Activated CD4-positive, alpha-beta T cell treated with anti-CD3 and anti-CD28 coated beads for 36 hours (primary cell): ENCODE measurements at places on chromosomes 6 and 20. TPM values are rescaled to one million over a fixed set of nuclear protein-coding genes. Genes with fewer than 3 reads are reported as not detected.

DNA sequence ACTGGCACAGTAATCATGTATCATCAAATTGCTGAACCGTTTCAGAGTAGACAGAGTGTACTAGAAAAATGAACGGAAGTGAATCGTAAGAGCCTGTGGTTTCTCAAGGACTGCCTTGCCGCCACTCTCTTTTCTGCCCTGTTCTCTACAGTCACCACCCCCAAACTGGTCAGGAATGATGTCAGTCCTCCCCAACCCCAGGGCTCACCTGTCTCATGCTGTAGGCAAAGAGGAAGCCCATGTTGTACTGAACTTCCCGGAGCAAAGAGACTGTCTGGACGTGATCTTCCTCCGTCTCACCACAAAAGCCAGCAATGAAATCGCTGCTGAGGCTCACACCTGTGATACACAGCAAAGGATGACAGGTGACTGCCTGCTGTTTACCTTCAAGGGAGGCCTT is 31.0 kb downstream of the CDK5RAP1 start:
- peak overlapping the region; percentile 81 for H3K27ac ChIP-seq
- no peaks in the 10 kb centered on the region for H3K27me3 ChIP-seq
- peaks cover 23% of the 10 kb centered on the region for H3K4me1 ChIP-seq

Gene SALL4
- 0.11 TPM for total RNA-seq

Gene COX4I2
- not detected for total RNA-seq

GRCh38 chr20:16844406-16844805 is 96.2 kb downstream of the OTOR start:
- H3K27ac ChIP-seq = no peak overlapping the region
- H3K4me3 ChIP-seq = no peak overlapping the region
- no peak for DNase-seq
- H3K4me1 ChIP-seq = no peaks in the 10 kb centered on the region

GRCh38 chr6:127812985-127813698 is 87.7 kb downstream of the THEMIS start:
- peak overlapping the region; percentile 84 for H3K27ac ChIP-seq
- peaks cover 35% of the 10 kb centered on the region for H3K36me3 ChIP-seq
- peak overlapping the region; percentile 57 for H3K4me3 ChIP-seq
- H3K27me3 ChIP-seq = no peaks in the 10 kb centered on the region
- H3K4me1 ChIP-seq = peaks cover 88% of the 10 kb centered on the region
- peak; percentile 71 for DNase-seq

Gene GABRR1
- not detected for total RNA-seq

GRCh38 chr6:43913375-43914271 is 143.6 kb downstream of the VEGFA start:
- no peak for DNase-seq
- no peaks in the 10 kb centered on the region for H3K36me3 ChIP-seq
- H3K27me3 ChIP-seq = no peaks in the 10 kb centered on the region
- H3K4me1 ChIP-seq = no peaks in the 10 kb centered on the region
- H3K4me3 ChIP-seq = no peak overlapping the region

GRCh38 chr6:13765570-13765969 is 48.8 kb downstream of the MCUR1 start:
- H3K36me3 ChIP-seq = peaks cover 4% of the 10 kb centered on the region
- peaks cover 48% of the 10 kb centered on the region for H3K4me1 ChIP-seq
- H3K4me3 ChIP-seq = no peak overlapping the region
- H3K27ac ChIP-seq = no peak overlapping the region
- H3K27me3 ChIP-seq = no peaks in the 10 kb centered on the region

DNA sequence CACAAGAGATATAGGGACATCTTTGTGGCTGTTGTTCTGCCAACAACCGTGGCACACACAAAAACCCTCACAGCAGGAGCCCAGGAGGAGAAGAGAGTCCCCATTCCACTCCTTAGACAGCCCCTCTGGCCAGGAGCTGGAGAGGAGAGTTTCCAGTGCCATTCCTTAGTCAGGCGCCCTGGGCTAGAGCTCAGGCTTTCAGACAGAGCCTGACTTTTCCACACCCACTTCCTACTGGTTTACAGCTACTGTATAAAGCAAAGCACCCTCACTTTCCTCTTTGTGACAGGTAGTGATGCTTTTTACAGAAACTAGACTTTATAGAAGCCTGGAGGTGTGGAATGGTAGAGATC is 145.9 kb downstream of the SYCP2 start:
- peaks cover 19% of the 10 kb centered on the region for H3K27me3 ChIP-seq
- no peak for DNase-seq
- no peaks in the 10 kb centered on the region for H3K4me1 ChIP-seq
- H3K27ac ChIP-seq = no peak overlapping the region
- no peaks in the 10 kb centered on the region for H3K36me3 ChIP-seq
- no peak overlapping the region for H3K4me3 ChIP-seq

Gene C20orf202
- not detected for total RNA-seq

DNA sequence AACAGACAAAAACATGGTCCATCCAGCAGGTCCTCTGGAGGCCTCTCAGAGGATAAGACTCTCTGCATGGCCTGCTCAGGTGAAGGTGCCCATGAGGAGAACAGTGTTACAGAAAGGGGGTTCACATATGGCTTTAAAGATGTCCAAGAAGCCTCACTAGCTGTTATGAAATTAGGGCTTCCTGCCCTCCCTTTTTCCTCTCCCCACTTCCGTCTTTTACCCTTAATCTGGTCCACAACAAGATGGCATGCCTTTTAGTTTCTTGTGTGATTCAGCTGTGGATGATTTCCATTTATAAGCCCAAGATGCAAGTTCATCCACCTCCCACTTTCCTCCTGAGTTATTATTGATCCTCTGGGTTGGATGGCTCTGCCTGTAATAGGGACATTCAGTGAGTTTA is 14.0 kb downstream of the GCNT2 start:
- no peak overlapping the region for H3K27ac ChIP-seq
- peaks cover 6% of the 10 kb centered on the region for H3K36me3 ChIP-seq
- DNase-seq = no peak
- peaks cover 33% of the 10 kb centered on the region for H3K4me1 ChIP-seq
- no peak overlapping the region for H3K4me3 ChIP-seq

GRCh38 chr6:14713008-14713960 is 532.6 kb upstream of the JARID2 start:
- no peak overlapping the region for H3K4me3 ChIP-seq
- peaks cover 6% of the 10 kb centered on the region for H3K36me3 ChIP-seq
- peaks cover 51% of the 10 kb centered on the region for H3K4me1 ChIP-seq
- DNase-seq = peak; percentile 44

- no peak overlapping the region for H3K27ac ChIP-seq
- H3K27me3 ChIP-seq = no peaks in the 10 kb centered on the region
- H3K4me1 ChIP-seq = no peaks in the 10 kb centered on the region
- H3K4me3 ChIP-seq = no peak overlapping the region
- no peak for DNase-seq
Measured at GRCh38 chr20:60299951-60300350, 341.7 kb downstream of the CDH26 start.

DNA sequence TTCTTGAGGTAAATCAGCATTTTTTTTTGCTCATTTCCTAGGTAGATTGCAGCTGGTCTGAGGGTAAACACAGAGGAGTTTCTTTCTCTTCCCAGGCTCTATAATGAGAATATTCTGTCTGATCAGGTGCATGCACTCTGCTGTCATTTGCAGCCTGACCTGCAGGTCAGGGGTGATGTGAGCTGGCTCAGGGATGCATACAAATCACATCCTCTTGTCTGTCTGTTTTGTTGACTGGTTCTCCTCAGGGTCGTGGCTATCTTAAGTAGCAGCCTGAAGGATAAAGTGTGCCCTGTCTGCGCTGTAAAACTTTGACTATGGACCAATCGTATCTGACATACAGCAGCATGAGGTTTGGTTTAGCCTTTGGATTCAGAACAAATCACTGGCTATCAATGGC is 183.4 kb upstream of the POU3F2 start:
- DNase-seq = no peak
- no peaks in the 10 kb centered on the region for H3K4me1 ChIP-seq
- no peak overlapping the region for H3K4me3 ChIP-seq
- H3K27me3 ChIP-seq = no peaks in the 10 kb centered on the region

DNA sequence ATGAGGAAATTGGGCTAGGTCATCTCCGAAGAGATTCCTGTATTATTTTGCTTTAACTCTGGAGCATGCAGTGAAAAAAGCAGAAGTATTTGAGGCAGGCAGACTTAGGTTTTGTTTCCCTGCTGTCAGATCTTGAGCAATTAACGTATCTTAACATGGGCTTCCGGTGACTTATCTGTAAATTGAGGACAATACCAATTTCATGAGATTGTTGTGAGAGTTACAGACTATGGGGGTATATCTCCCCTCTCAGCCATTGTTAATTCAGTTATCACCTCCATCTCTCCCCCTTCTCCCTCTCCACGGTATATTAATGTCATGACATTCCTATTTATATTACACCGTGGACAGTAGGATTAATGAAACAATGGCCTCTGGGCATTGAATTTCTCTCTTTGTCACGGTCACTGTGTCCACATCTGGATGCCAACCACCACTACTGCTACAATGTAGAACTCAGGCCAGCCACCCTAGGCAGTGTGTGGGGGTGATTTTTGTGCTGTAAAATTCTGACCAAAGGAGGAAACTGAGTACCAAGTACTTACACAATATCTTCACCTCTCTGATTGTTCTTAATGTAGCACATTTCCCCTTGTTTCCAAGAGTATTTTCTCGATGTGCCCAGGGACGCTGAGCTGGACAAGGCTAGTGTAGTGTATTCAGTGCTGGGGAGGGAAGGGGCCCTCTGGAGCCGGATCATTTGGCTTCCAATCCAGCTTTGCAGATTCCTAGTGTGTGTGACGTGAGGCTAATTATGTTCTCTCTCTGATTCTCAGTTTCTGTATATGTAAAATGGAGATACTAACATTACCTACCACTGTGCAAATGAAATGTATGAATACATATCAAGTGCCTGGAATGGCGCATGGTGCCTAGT is 77.2 kb downstream of the GCNT2 start:
- H3K27ac ChIP-seq = no peak overlapping the region
- peaks cover 4% of the 10 kb centered on the region for H3K4me1 ChIP-seq
- H3K4me3 ChIP-seq = no peak overlapping the region
- no peaks in the 10 kb centered on the region for H3K27me3 ChIP-seq
- H3K36me3 ChIP-seq = no peaks in the 10 kb centered on the region

GRCh38 chr20:25254986-25255680 is 7.2 kb downstream of the PYGB start:
- H3K4me3 ChIP-seq = no peak overlapping the region
- no peak overlapping the region for H3K27ac ChIP-seq
- H3K36me3 ChIP-seq = peaks cover 13% of the 10 kb centered on the region

DNA sequence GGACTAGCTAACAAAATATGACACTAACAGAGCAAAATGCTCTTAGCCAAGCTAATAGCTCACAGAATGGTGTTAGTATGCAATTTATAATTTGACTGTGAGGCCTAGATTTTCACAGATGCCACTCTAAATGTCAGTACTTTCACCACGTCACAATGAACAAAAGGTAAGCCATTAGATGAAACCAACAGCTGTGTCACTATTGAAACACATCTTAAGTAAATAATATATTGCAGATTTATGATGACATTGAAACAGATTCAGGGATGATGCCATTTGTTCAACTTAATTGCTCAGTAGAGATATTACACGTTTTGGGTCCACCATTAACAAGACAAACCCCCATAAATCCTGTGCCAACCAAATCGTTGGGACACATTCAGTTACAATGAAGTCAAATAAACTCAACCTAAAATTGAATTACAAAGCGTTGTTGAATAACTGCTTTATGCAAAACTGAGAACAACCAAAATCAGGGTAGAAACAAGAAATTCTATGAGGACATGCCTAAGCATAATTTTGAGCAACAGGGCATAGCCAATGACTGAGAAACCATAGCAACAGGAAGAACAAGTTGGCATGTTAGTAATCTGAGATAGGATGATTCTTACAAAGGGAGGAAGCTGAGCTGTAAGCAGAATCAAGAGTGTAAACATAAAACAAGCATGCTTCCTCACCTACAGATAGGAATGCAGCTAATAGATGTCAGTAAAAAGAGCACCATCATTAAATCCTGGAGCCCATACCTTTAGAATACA is 85.6 kb upstream of the KHDRBS2 start:
- no peak for DNase-seq
- H3K4me3 ChIP-seq = no peak overlapping the region
- H3K4me1 ChIP-seq = no peaks in the 10 kb centered on the region
- H3K27me3 ChIP-seq = no peaks in the 10 kb centered on the region

DNA sequence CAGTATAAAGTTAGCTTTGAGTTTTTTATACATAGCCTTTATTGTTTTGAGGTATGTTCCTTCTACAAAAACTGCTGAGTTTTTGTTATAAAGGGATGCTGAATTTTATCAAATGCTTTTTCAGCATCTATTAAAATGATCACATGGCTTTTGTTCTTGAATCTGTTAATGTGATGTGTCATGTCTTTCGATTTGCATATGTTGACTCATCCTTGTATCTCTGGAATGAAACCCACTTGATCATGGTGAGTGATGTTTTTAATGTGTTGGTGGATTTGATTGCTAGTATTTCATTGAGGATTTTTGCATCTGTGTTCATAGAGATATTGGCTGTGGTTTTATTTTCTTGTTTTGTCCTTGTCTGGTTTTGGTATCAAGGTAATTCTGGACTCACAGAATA is 24.7 kb upstream of the BLCAP start:
- no peak for DNase-seq
- peaks cover 5% of the 10 kb centered on the region for H3K4me1 ChIP-seq
- no peak overlapping the region for H3K27ac ChIP-seq
- H3K27me3 ChIP-seq = peaks cover 12% of the 10 kb centered on the region
- no peak overlapping the region for H3K4me3 ChIP-seq

Gene FAXC
- 0.16 TPM for total RNA-seq

Gene C20orf96
- 7.0 TPM for total RNA-seq

DNA sequence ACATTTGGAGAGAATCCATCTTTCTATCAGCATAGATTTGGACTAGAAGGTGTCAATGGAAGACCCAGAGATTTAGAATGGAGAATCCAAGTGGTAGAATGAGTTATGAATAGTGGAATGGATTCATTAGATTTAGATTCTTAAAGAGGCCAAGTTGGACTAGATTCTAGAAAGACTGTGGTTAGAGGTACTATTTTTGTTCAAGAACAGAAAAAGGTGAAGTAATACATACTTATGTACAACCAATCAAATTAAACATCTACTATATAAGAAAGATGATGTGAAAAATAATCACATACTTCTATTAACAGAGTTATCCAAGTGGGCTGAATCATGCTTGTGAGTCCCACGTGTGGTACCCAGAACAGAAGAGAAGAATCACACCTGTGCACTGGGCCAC is 33.8 kb upstream of the ADTRP start:
- no peaks in the 10 kb centered on the region for H3K27me3 ChIP-seq
- peaks cover 17% of the 10 kb centered on the region for H3K4me1 ChIP-seq
- no peaks in the 10 kb centered on the region for H3K36me3 ChIP-seq
- H3K27ac ChIP-seq = no peak overlapping the region

GRCh38 chr20:41621421-41621820 is 3.2 kb upstream of the CHD6 start:
- no peak overlapping the region for H3K27ac ChIP-seq
- no peak for DNase-seq
- H3K36me3 ChIP-seq = no peaks in the 10 kb centered on the region
- no peak overlapping the region for H3K4me3 ChIP-seq
- peaks cover 13% of the 10 kb centered on the region for H3K4me1 ChIP-seq
- no peaks in the 10 kb centered on the region for H3K27me3 ChIP-seq

Gene AP5S1
- 11.3 TPM for total RNA-seq

DNA sequence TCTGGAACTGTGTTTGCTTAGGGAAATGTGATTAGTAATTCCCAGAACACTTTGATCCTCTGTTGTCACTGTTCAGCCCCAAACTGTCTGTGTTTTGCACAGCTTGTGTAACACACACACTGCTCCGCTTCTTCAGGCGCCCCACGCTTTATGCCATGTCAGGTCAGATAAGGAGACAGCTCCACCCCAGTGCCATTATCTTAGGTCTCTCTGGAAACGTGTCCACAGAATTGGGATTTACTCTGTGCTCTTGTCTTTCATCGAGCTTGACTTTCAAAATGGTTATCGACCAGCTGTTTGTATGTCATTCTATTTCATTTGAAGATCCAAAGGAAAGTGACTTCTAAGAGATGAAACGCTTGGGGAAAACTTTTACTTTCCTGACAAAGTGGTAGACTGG is 106.4 kb upstream of the SSTR4 start:
- no peak for DNase-seq
- H3K27me3 ChIP-seq = no peaks in the 10 kb centered on the region
- H3K36me3 ChIP-seq = no peaks in the 10 kb centered on the region
- no peaks in the 10 kb centered on the region for H3K4me1 ChIP-seq
